Left forelimb (tissue), 1 donor: ENCODE measurements at places on chromosomes 5 and 9.

DNA sequence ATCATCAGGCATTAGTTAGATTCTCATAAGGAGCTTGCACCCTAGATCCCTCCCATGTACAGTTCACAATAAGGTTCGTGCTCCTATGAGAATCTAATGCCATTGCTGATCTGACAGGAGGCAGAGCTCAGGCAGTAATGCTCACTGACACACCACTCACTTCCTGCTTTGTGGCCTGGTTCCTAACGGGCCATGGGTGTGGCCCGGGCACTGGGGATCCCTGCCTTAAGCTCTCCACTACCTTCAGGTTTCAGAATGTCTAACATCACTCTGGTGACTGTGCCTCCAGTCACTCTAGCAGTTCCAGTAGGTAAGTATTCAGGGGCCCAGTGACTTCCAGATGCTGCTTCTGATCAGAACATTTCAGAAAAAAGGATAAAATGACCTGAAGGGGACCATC, 152.4 kb downstream of the LRRC70 start:
- DNase-seq, result no peak

DNA sequence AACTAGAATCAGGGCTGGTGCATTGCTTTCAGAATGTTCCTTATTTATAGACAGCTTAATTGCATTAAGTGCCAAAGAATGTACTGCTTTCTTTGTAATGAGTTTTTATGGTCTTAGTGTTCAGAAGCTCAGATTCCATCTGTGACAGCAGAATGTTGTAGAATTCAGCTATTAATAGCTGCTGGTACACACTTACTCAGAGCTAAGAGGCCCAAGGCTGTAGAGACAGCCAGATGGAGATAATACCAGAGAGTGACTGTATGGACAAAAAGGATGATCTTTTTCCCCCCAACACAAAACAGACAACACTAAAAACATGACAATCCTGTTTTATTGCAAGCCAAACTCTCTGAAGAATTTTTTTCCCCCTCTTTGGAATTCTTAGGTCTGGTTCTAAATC, 50.2 kb downstream of the PPP2R2B start:
- DNase-seq, result no peak

GRCh38 chr9:34254141-34254913, 74.7 kb downstream of the KIF24 start:
- no peak for DNase-seq

- DNase-seq, result peak; percentile 87
Observed at GRCh38 chr5:173293817-173294672, 34.2 kb downstream of the STC2 start.

GRCh38 chr9:99811172-99811571, 10.5 kb upstream of the NR4A3 start:
- DNase-seq, result no peak

- no peak for DNase-seq
Observed at GRCh38 chr5:124536333-124536732, 210.1 kb downstream of the ZNF608 start.

DNA sequence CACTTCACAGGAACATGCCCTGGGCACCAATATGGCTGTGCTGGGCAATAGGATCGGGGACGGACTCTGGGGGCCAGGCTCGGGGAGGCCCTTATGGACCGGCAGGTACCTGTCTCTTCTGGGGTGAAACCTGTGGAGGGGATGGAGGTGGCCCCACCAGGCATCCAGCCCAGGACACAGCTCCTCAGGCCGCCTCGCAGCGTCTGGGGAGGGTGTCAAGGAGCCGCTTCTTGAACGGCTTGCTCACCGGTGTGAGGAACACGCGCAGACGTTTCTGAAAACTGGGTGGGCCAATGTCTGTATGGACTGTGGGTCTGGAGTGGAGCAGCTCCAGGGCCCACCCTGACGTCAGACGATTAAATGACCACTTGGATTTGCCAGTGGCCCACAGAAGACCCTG, 45.8 kb downstream of the PLEKHG4B start:
- no peak for DNase-seq

- no peak for DNase-seq
Observed at GRCh38 chr9:8779478-8779877, 979.9 kb upstream of the DMAC1 start.

- no peak for DNase-seq
Observed at GRCh38 chr9:98255061-98255577, 330 bp downstream of the TBC1D2 start.

GRCh38 chr9:120603591-120603990, 23.6 kb upstream of the CDK5RAP2 start:
- no peak for DNase-seq

GRCh38 chr5:161301586-161301985, 244.9 kb downstream of the GABRB2 start:
- no peak for DNase-seq

DNA sequence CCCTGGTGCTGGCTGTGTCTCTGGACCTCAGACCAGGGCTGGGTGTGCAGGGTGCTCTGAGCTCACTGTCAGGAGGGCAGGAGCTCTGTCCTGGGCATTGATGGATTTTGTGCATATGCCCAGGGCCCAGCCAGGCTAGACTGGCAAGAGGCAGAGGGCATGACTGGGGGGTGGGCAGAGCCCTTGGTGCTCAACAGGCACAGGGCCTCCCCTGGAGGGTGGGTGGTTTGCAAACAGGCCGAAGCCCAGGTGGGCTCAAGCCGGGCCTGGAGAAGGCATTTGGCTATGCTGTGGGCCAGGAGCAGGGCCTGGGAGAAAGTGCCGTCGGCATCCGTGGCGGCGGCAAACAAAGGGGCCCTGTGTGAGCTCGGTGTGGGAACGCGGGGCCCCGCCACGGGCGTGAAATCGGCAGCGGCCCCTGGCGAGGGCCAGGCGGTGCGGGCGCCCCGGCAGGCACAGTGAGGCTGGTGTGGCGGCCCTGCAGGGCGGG, 1.9 kb upstream of the NRARP start:
- peak; percentile 64 for DNase-seq
